ENCODE measurements at places on chromosomes 13 and 19.

- no peak for DNase-seq
These were observed 2.6 kb downstream of the LHB start for GRCh38 chr19:49014123-49014869.

- no peak for DNase-seq
These were observed 850 bp downstream of the MTMR6 start for GRCh38 chr13:25286308-25286968.

DNA sequence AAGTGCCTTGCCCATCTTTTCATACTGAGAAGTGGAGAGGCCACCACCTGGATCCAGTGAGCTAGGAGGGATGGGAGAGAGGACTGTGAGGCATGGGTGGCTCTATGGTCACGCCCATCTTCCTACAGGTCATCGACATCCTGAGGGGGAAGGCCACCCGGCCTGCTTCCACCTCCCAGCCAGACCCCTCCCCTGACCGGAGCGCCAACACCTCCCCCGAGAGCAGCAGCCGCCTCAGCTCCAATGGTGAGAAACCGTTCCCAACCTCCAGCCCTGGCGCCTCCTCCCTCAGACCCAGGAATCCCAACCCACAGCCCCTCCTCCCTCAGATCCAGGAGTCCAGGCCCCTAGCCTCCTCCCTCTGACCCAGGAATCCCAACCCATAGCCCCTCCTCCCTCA lies 10.1 kb downstream of the BCL3 start:
- no peak for DNase-seq

GRCh38 chr13:39938596-39938995 lies 283.1 kb downstream of the COG6 start:
- no peak for DNase-seq

- no peak for DNase-seq
These were observed 330.7 kb downstream of the PCDH20 start for GRCh38 chr13:61084988-61085387.

DNA sequence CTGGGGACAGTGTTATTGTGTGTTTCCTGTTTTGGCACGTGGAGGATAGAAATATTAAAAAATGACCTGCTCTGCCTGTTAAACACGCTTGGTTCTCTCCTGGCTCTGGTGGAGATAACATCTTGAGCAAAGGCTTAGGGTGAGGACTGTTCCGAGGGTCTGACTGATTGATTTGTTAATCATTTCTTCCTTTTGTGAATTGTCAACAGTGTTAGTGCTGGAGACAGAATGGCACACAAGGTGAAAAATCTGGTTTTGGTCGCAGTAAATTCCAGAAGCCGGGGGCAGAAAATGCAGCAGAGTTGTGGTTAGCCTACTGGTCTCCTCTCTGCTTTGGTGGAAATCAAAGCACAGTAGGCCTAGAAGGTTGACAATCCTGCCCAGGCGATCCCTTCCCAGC lies 163.6 kb downstream of the FGF9 start:
- DNase-seq = no peak
